Stimulated activated CD4-positive, alpha-beta T cell treated with anti-CD3 and anti-CD28 coated beads, Interleukin-2, amount 100 ng/mL, for 24 hours (primary cell): ENCODE measurements at places on chromosomes 2 and 18.

DNA sequence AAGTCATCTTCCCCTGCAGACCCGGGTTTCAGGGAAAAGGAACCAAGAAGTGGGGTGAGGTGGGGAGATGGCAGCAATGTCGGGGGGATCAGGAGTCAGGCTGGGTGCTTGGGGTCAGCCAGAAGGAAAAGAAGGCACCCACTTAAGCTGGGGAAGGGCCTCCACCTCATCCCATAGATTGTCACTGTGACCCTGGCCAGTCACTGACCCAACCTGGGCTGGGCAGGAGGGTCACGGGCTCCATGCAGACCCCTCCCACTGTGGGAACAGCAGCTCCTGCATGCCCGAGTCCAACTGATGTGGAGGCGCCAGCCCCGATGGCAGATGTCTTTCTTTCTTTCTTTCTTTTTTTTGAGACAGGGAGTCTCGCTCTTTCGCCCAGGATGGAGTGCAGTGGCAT is 53.6 kb upstream of the HAAO start:
- no peak for DNase-seq

DNA sequence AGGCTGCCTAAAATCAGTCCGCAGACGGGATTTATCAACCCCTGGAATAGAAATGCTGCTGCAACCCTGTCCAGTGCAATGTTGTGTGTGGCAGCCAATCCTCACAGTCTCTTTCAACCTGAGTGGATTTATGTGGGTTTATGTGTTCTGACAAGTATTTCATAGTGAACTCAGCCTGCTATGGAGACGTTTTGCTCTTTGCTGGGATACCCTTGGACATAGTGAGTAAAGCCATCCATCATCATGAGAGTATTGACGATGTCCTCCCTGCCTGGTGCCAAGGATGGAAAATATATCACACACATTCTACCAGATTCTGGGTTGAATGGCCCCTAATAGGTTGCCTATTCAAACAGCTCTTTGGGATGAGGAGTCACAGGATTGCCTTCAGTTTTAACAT is 219.1 kb downstream of the SOCS6 start:
- no peak for DNase-seq

DNA sequence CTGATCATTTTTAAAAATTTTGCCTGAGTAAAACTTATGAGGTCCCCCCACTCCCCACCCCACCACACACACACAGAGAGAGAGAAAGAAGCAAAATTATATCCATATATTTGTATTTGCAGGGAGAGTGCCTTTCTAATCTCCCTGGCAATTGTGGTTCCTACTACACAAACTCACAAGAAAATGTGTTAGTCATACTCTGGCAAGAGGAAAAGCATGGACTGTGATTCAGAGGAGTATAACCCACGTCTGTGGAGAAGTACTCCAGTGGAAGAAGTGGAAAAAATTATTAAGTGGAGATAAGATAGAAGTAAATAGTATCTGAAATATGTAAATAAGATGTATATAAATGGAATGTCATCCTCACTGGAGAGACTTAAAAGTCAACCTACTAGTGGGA is 114.0 kb downstream of the DSEL start:
- DNase-seq, result no peak

DNA sequence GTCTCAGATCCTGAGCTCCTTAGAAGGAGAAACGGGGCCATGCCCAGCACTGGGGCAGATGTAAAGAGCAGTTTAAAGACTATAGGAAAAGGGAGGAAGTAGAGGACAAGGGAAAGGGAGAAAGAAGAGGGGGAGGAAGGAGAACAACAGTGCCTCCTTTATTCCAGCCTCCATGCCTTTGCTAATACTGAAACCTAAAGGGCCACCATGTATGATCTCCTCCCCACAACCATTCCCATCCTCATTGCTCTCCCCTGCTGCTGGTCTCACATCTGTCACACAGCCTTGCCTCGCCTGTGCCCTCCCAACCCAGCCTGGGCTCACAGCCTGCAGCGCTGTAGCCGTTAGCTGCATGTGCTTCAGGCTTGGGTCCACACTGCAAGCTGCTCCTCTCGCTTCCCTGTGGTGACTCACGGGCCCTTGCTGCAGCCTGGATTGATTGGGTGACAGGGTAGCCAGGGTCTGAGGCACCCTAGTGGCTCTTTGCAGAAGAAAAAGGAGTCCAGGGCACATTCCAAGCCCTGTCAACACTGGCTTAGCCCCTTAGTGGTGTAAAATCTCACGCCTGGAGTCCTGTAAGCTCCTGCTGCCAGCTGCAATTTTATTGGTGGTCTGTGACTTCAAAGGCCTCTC is 281.9 kb downstream of the SRBD1 start:
- DNase-seq, result no peak

GRCh38 chr2:55511508-55512124 is 7.9 kb upstream of the CFAP36 start:
- DNase-seq, result no peak

- DNase-seq, result no peak
Measured at GRCh38 chr2:174546519-174547506, 50.8 kb downstream of the WIPF1 start.

- peak; percentile 86 for DNase-seq
Measured at GRCh38 chr2:24360050-24360962, at the start of gene ITSN2. ITSN2 (minus strand) TSS chr2:24360536; CDS start chr2:24328082, 32,454 bp downstream.

GRCh38 chr2:40315683-40316082 is 136.2 kb downstream of the SLC8A1 start:
- DNase-seq, result no peak

DNA sequence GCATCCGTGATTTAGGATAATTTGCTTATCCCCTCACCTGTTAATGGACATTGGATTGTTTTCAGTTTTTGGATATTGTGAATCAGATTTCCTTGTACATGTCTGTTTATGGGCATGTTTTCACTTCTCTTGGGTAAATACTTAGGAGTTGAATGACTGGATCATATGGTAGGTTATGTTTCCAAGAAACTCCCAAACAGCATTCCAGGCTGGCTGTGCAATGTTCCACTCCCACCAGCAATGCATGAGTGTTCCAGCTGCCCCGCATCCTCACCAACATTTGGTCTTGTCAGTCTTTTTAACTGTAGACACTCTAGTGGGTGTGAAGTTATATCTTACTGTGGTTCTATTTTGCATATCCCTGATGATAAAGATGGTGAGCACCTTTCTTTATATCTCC is 8.9 kb upstream of the LRRFIP1 start:
- no peak for DNase-seq

GRCh38 chr18:26383454-26384270 is 157.4 kb downstream of the TAF4B start:
- no peak for DNase-seq

DNA sequence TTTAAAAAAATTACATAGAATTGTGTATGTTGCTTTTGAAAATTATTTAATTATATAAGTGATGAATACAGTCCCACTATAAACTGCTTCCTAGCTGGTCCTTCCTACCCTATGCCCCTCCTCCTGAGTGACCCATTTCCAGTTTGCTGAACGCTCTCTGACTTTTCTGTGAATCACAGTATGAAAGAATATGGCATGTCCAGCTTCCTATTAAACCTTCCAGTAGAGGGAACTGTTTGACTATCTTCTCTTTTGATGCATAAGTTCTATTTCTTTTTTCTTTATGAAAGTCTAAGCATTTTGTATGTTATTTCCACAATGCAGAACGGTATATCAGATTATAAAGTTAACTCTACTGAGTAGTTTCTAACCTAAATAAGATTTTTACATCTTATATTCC is 41.3 kb downstream of the PSMG2 start:
- DNase-seq, result no peak

GRCh38 chr2:217922101-217923006 is 80.4 kb downstream of the TNS1 start:
- DNase-seq, result no peak

GRCh38 chr2:213172641-213173040 is 21.2 kb upstream of the IKZF2 start:
- DNase-seq, result no peak

DNA sequence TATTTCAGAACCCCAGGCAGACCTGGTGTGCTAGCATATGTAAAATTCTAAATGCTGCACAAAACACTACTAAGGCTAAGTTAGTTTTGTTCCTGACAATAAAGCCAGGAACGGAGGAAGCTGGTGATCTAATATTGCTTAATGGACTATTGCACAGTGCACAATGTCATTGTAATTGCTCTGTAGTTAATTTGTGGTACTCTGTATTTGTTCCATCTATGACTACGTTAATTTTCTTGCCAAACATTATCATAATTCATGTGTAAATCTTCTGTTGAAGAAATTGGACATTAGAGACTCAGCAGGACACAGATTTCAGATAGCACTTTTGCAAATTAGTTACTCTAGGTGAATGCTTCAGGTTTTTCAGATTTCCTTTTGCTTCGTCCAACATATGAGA is 232.3 kb downstream of the RIT2 start:
- no peak for DNase-seq

DNA sequence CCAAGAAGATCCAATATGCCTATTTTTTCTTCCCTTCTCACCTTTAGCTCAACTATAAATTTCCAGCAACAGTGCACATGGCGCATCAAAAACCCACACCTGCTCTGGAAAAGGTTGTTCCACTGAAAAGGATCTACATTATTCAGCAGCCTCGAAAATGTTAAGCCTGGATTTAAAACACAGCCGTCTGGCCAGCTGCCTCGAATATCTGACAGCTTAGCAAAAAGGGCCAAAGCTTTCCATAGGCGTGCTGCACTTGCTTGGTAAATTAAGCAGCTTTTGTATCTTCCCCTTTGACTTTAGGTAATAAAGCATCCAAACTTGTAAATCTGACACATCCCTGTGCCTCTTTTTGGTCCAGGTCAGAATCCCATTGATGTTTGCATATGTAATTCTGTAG is 20.5 kb downstream of the DAPL1 start:
- no peak for DNase-seq
